ENCODE measurements at places on chromosomes 4 and X.

DNA sequence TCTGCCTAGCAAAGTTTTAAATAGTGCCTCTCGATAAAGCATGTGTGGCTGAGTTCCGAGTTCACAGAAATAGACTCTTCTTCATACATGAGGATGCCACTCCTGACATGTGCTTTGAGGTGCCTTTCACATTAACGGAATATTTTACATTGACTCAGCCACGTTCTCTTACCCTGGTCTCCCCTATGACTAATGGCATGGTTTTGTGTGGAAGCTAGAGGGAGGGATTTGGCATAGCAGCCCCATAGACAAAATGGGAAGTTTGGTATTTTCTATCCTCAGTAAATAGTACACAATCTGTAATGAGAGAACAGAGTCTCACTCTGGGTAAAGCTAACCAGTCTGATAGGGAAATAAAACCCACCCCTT is 68.9 kb downstream of the PCDH19 start:
- DNase-seq, result no peak

DNA sequence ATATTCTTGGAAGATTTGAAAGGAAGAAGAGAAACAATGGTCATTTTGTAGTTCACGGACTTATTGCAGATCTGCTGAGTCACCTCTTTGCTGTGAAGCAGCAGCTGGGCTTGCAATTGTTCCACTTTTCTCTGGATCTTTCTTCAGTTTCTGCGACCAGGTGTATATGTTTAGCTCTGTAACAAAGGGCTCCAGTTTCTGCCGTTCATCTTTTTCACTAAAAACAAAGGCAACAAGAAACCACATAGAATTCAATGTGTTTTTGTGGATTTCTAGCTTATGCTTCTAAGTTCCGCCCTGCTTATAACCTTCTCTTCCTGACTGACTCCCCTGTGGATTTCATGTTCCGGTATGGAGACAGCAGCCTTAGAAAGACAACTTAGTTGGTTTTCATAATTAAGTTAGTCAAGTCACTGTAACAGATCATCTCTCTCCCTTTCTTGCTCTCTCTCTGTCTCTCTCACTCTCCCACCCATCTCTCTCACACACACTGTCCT is 121.6 kb upstream of the EPHA5 start:
- no peak for DNase-seq

DNA sequence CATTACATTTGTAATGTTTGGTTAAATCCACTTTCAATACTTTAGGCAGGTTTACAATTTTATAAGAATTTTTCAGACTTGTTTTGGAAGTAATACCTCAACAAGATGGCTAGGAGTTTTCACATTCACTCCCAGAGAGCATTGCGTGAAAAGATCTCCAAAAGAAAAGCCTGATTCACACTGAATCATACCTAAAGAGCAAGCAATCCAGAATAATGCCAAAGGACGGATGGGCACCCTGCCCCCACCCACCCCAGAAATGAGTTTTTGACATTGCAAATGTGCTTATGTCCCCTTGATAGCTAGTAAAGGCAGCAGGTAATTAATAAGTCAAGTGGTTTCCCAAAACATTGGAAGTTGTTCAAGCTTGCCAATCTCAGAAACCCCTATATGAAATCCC is 557.7 kb upstream of the TENM3 start:
- no peak for DNase-seq

DNA sequence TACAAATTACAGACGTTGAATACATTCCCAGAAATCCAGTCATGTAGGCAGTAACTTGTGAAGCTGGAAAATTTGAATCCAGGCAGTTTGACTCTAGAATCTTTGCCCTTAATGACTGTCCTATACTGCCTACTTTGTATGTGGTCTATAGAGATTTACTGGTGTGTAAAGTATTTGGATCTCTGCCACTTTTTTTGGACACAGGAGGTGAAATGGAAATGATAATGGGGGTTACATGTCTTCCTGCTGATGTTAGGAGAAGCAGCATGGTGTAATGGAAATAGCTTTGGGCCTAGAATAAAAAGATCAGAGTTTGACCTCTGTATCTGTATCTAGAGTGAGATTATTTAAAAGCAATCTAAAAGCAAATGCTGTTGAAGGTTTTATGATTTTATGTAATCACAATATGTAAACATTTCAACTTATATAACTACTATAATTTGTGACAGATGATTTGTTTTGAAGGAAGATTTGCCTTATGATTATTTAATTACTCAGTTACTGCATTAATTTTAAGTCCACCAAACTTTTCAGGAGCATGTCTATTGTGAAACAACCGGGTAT is 3.3 kb downstream of the COL4A5 start:
- no peak for DNase-seq

DNA sequence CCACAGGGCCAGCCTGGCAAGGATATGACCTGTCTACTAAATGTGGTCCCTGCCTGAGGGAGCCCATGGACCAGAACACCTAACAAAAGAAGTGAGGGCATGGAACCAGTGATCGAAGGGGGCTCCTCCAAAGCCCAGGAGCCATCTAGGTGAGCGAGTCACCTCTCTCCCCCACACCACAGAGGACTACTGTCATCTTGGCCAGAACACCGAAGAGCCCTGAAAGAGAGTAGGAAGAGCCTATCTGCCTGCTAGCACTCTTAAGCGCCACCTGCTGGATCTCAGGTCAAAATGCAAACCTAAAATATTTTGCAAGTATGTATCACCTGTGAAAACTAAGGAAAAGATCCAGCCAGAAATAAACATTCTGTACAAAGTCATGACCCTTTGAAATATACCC is 137.9 kb upstream of the ZXDB start:
- DNase-seq, result no peak

- no peak for DNase-seq
These were observed 54.2 kb downstream of the SCD5 start for GRCh38 chr4:82744284-82744968.

- DNase-seq, result no peak
These were observed 562.4 kb upstream of the ZFP42 start for GRCh38 chr4:187433141-187433540.

DNA sequence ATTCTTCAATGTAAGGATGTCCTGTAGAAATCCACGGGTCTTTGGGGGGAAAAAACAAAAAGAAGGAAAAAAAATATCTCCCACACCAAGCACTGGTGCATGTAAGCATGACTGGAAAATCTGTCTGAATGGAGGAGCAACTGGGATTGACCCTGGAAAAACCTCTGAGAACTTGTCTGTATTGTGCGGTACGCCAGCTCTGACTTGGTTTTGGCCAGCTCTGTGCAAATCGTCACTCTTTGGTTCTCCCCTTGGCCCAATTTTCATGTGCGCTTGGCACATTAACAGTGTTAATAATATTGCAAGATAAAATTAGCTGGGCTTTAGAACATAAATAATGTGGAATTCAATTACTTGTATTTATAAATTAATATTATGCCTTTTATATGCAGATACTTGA is 231.2 kb upstream of the HAND2 start:
- no peak for DNase-seq
